ENCODE measurements at places on chromosomes 6 and 20.

DNA sequence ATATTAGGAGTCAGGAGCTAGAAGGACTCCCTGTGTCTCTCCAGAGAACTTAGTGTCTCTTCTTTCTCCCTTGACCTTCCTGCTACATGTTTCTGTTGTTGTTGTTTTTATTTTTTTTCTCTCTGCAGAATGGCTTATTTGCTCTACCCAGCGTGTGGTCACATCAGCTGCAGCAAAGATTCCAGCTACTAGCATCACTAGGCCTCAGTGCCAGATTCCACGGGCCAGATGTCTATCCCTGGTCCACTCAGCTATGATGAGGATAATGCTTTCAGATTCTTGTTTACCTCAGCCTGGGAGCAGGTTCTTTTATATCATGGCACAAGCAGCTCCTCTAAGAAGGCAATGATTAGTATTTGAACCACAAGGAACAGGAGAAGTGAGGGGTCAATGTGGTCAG is 110.0 kb downstream of the PLCB1 start:
- no peak for DNase-seq
- H3K4me1 ChIP-seq, result no peaks in the 10 kb centered on the region
- H3K27me3 ChIP-seq, result peaks cover 6% of the 10 kb centered on the region
- H3K36me3 ChIP-seq, result no peaks in the 10 kb centered on the region
- H3K4me3 ChIP-seq, result no peak overlapping the region

- DNase-seq, result no peak
- no peak overlapping the region for H3K27ac ChIP-seq
- no peaks in the 10 kb centered on the region for H3K4me1 ChIP-seq
- H3K27me3 ChIP-seq, result peaks cover 100% of the 10 kb centered on the region
These were observed 528.1 kb downstream of the CDH26 start for GRCh38 chr20:60486315-60486714.

DNA sequence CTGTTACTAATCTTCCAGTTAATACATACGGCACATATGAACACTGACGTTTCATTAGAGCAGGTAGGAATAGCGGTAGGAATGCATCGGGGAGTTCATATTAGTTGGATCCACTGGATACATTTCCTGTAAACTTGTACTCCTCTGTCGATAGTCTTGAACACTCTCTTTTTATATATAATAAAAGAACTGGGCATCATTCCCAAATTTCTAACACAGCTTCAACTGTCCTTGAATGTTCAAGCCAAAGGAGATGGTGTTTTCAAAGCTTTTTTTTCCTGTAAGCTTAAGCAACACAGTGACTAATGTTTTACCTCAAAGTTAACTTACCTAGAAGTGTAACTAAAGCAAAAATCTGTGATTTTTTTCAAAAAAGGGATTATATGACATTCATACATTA is 195.3 kb downstream of the UTRN start:
- no peak overlapping the region for H3K4me3 ChIP-seq
- no peaks in the 10 kb centered on the region for H3K27me3 ChIP-seq
- peaks cover 32% of the 10 kb centered on the region for H3K36me3 ChIP-seq
- no peak for DNase-seq

DNA sequence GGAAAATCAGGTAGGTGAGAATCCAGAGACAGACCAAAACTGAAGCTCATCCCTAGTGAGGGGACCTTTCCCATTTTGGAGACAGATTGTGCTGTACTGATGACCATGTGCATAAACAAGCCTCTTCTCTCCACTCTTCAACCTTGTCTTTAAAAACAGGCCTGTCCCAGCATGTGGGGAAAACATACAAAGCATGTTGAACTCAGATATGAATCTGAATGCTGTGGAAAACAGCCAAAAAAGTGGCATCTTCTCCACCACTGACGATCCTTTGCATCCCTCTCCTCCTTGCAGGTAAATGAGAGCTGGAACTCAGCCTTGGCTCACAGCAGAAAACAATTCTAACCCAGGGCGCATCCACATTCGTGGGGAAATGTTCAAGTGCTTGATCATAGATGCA is 123.7 kb upstream of the FOXQ1 start:
- no peak for DNase-seq
- no peak overlapping the region for H3K4me3 ChIP-seq
- peaks cover 10% of the 10 kb centered on the region for H3K4me1 ChIP-seq
- no peaks in the 10 kb centered on the region for H3K27me3 ChIP-seq
- H3K27ac ChIP-seq, result no peak overlapping the region

DNA sequence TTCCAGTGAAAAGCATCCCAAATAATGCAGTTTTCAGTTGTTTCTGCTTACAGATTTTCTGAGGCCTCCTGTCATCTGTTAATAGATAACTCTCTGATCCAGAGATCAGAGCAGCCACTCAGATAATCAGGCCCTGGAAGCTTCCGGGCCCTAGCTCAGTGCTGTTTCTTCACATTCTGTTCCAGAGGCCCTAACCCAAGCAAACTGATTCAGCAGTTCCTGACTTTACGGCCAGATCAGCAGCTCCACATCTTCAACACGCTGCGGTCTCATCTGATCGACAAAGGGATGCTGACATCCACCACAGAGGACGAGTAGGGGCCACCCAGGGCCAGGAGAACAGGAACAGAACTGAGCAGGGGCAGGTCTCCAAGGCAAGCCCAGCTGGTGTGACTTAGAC is 63.1 kb downstream of the CDS2 start:
- no peak overlapping the region for H3K27ac ChIP-seq
- H3K4me1 ChIP-seq, result peaks cover 3% of the 10 kb centered on the region
- H3K36me3 ChIP-seq, result peaks cover 30% of the 10 kb centered on the region
- H3K27me3 ChIP-seq, result no peaks in the 10 kb centered on the region

GRCh38 chr6:122751326-122751725 is 28.2 kb upstream of the FABP7 start:
- no peak overlapping the region for H3K4me3 ChIP-seq
- no peaks in the 10 kb centered on the region for H3K4me1 ChIP-seq
- no peak for DNase-seq
- no peaks in the 10 kb centered on the region for H3K36me3 ChIP-seq
- H3K27me3 ChIP-seq, result no peaks in the 10 kb centered on the region

- H3K4me1 ChIP-seq, result no peaks in the 10 kb centered on the region
- no peak for DNase-seq
- no peak overlapping the region for H3K4me3 ChIP-seq
- no peaks in the 10 kb centered on the region for H3K27me3 ChIP-seq
- no peaks in the 10 kb centered on the region for H3K36me3 ChIP-seq
These were observed 181.3 kb upstream of the KCNG1 start for GRCh38 chr20:51204051-51204715.

GRCh38 chr20:37298190-37298939 is 8.9 kb downstream of the MANBAL start:
- DNase-seq, result peak; percentile 92
- H3K27ac ChIP-seq, result peak overlapping the region; percentile 97
- no peaks in the 10 kb centered on the region for H3K27me3 ChIP-seq
- H3K4me1 ChIP-seq, result peaks cover 56% of the 10 kb centered on the region

GRCh38 chr6:129957941-129958898 is 60.2 kb upstream of the L3MBTL3 start:
- no peak overlapping the region for H3K27ac ChIP-seq
- H3K27me3 ChIP-seq, result no peaks in the 10 kb centered on the region
- peaks cover 8% of the 10 kb centered on the region for H3K4me1 ChIP-seq

DNA sequence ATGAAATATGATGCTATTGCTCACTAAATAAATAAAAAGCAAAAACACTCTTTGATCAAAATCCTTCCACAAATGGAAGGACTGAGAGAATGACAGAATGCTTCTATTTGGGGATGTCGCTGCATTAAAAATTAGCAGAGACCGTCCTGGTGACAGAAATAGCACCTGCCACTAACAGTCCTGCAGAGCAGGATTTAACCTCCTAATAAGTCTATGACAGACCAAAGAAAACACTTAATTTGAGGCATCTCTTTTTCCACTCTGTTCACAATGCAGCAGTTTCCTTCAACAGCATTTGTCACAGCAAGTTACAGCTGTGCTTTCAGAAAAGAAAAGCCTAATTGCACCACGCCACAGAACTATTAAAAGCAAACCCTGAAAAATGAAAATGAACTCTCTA is 140.6 kb upstream of the BEND6 start:
- no peaks in the 10 kb centered on the region for H3K27me3 ChIP-seq
- peaks cover 14% of the 10 kb centered on the region for H3K4me1 ChIP-seq
- no peak overlapping the region for H3K4me3 ChIP-seq
- no peak overlapping the region for H3K27ac ChIP-seq
- no peaks in the 10 kb centered on the region for H3K36me3 ChIP-seq

GRCh38 chr6:73985891-73986290 is 289.9 kb downstream of the CD109 start:
- no peak for DNase-seq
- no peak overlapping the region for H3K27ac ChIP-seq
- H3K4me3 ChIP-seq, result no peak overlapping the region

DNA sequence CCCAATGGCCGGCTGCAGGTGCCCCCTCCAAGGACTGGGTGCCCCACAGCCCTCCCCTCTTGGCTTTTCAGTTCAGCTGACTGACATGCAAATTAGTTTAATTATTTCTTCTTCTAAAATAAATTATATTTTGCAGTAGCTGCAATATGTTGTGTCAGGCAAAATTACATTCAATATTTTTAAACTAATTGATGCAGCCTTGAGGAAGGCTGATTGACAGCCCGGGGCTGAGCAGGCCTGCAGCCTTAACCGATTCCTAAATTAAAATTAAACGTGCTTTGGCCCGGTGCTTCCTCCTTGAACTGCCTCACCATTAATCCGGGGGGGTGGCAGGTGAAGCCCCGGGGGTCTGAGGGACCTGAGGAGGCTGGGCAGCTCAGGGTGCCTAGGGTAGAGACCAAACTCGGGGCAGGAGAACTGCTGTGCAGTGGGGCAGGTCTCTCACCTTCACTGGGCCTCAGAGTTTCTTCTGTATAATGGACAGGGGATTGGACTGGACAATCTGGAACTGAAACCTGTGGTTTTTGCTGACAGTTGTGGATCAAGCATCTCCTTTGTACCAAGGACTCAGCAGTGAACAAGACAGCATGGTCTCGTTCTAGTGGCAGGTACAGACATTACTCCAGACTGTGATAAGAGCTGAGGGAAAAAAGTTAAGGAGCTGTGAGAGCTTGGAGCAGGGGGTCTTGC is 72.5 kb downstream of the CD40 start:
- no peaks in the 10 kb centered on the region for H3K4me1 ChIP-seq
- DNase-seq, result no peak
- no peak overlapping the region for H3K4me3 ChIP-seq
- H3K27me3 ChIP-seq, result no peaks in the 10 kb centered on the region
- H3K36me3 ChIP-seq, result no peaks in the 10 kb centered on the region
- no peak overlapping the region for H3K27ac ChIP-seq

- H3K27me3 ChIP-seq, result no peaks in the 10 kb centered on the region
- H3K4me1 ChIP-seq, result peaks cover 5% of the 10 kb centered on the region
These were observed 106.6 kb downstream of the ATXN1 start for GRCh38 chr6:16654701-16655100.

DNA sequence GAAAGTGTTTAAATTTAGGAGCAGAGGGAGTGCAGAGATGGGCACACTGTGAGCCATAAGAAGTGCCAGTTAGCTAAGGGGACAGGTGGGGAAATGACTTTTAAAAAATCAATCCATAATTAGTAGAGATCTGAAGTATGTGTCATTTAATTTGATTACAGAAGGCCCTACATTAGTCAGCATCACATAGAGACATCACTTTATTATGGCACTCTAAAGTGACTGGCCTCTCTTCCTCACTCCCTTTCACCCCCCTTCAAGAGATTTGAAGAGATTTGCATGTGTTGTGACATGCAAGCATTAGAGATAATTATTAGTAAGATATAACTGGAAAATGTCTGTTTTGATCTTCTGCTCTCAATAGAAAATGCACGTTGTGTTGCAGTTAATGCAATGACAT is 86.7 kb downstream of the SLX4IP start:
- no peak for DNase-seq
- peaks cover 59% of the 10 kb centered on the region for H3K4me1 ChIP-seq
- no peaks in the 10 kb centered on the region for H3K27me3 ChIP-seq
- peak overlapping the region; percentile 85 for H3K27ac ChIP-seq
- H3K36me3 ChIP-seq, result no peaks in the 10 kb centered on the region

GRCh38 chr6:140846503-140847261 is 1286.0 kb upstream of the GJE1 start:
- H3K36me3 ChIP-seq, result no peaks in the 10 kb centered on the region
- no peak overlapping the region for H3K4me3 ChIP-seq
- no peaks in the 10 kb centered on the region for H3K27me3 ChIP-seq

DNA sequence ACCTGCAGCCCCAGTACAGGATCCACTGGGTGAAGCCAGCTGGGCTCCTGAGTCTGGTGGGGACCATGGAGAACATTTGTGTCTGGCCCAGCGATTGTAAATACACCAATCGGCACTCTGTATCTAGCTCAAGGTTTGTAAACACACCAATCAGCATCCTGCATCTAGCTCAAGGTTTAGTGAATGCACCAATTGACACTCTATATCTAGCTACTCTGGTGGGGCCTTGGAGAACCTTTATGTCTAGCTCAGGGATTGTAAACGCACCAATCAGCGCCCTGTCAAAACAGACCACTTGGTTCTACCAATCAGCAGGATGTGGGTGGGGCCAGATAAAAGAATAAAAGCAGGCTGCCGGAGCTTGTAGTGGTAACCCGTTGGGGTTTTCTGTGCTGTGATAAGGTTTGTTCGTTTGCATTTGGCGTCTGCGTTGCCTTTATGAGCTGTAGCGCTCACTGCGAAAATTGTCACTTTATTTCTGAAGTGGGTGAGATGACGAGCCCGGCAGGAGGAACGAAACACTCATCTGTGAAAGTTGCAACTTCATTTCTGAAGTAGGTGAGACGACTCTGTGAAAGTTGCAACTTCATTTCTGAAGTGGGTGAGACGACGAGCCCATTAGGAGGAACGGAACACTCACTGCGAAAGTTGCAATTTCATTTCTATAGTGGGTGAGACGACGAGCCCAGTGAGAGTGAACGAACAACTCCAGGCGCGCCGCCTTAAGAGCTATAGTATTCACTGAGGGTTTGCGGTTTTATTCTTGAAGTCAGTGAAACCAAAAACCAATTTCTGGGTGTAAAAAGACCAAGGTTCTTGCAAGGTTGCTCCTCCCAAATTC is 31.1 kb downstream of the SERPINB6 start:
- no peak overlapping the region for H3K27ac ChIP-seq
- no peaks in the 10 kb centered on the region for H3K36me3 ChIP-seq
- no peaks in the 10 kb centered on the region for H3K4me1 ChIP-seq
- H3K4me3 ChIP-seq, result no peak overlapping the region
- H3K27me3 ChIP-seq, result no peaks in the 10 kb centered on the region

DNA sequence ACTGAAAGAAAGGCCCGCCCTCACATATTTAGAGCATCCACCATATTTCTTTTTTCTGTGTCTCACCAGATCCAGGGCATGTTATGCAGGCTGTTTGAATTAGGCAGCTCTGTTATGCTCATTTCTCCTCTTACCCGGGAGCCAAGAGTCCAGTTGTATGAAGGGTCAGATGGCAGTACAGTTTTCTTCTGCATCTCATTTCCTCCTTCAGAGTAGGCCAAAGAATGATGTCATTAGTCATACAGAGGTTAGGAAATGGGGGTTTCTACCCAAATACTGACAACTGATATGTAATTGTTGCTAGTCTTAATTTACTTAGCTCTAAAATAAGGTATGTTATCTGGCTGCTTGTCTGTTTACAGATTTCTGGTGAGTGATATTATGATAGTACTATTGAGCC is 130.8 kb downstream of the SOBP start:
- H3K27me3 ChIP-seq, result no peaks in the 10 kb centered on the region
- H3K4me3 ChIP-seq, result no peak overlapping the region
- no peaks in the 10 kb centered on the region for H3K36me3 ChIP-seq
- H3K4me1 ChIP-seq, result no peaks in the 10 kb centered on the region
- no peak overlapping the region for H3K27ac ChIP-seq

All from RWPE2 (cell line).